ENCODE measurements at places on chromosomes 3 and 15.
A peak's percentile ranks its signal among the peaks of the same experiment; 100 is the strongest.

GRCh38 chr3:129890125-129890524, 3.4 kb downstream of the TMCC1 start:
- DNase-seq = no peak

GRCh38 chr3:140403079-140403478, 274.8 kb upstream of the TRIM42 start:
- no peak for DNase-seq

DNA sequence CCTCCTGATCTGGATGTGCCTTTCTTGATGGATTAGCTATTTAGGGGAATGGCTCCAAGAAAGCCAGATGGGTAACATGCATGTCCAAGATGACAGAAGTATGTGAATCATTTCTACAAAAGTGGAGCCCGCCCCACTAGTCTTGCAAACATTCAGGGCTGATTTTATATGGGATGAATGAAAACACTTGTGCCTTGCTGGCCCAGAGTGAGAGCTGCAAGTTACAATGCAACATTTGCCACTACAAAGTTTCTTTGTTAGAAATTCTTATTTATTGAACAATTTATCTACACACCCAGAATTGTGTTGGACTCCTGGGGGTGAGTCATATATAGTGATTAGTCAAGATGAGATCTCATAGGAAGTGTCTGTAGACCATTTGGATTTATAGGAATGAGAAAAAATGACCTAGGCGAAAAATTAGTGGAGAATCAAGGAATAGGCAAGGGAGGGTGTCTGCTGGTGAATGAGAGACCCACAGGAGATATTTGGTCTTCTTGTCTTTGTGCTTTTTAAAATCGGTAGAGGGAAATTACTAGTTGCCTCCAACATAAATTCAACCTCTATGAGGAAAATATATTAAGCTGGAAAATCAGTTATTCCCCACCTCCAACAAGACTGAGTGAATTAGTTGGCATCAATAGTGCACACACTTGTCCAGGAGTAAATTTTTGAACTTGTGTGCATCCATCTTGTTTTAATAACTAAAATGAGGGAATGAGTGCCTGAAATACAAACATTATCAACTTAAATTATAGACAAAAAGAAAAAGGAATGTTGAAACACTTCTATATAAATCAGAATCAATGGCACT, 53.5 kb upstream of the DCBLD2 start:
- peak; percentile 47 for DNase-seq

GRCh38 chr3:111194048-111194447, 122.4 kb downstream of the NECTIN3 start:
- DNase-seq = no peak

- no peak for DNase-seq
These were observed 58.0 kb upstream of the FURIN start for GRCh38 chr15:90810354-90810753.

- DNase-seq = peak; percentile 71
These were observed 8.3 kb downstream of the EIF2AK4 start for GRCh38 chr15:39942101-39942752.

DNA sequence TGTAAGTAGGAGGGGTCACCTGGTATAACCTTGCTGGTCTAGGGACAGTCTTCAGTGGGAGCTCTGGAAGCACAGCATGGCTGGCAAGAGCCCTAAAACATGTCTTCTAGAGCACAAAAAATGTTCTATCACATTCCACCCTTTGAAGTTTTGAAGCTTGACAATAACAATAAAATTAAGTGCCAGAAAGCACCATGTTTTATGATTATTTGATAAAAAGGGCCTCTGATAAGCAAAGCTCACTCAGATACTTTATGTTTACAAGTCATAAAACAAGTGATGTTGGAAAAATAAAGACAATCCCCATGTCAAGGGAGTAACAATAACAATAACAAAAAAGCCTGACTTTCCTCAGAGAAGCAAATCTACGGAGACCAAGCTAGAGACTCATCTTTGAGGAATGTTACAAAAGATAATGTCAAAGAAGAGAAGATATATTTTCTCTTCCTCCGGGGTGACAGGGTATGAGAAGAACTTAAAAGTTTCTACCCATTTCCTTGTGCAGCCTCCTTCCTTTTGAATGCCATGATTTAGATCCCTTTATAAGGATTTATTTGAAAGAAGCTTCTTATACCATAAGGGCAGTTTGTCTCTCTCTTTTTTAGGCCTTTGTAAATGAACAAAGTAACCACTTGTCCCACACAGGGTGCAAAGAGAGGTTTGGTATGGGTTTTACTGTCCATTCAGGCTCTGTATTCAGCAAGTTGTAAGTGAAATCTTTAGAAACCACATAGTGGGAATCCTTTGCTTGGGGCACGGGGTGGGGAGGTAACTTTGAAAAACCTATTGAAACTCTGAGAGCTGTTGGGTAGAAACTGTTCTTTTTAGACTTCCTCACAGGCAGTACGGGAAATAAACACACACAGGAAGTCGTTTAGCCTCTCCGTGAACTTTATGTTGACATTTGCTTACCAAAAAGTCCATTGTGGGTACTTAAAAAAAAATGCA, 109.6 kb upstream of the RBMS3 start:
- peak; percentile 77 for DNase-seq

DNA sequence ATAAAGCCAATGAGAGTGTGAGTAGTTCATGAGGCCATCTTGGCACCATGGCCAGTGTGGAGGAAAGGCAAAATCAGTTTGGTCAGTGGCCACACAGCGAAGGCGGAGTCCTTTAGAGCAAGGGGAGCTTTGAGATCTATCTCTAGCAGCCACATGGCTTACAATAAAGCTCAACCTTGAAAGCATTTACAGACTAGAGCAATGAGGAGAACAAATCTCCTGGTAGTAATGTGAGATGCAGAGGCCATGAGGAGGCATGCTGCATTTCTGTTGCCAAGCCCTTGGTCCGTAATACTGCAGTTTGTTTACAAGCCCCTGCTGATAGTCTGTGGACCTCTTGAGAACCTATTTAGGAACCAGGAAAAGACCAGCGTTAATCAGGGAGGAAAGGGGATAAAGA, 381.5 kb upstream of the C2CD4B start:
- DNase-seq = no peak

GRCh38 chr3:150582620-150583019, 20.5 kb upstream of the SELENOT start:
- no peak for DNase-seq

- peak; percentile 40 for DNase-seq
These were observed 159.3 kb downstream of the IL1RAP start for GRCh38 chr3:190673148-190673547.

DNA sequence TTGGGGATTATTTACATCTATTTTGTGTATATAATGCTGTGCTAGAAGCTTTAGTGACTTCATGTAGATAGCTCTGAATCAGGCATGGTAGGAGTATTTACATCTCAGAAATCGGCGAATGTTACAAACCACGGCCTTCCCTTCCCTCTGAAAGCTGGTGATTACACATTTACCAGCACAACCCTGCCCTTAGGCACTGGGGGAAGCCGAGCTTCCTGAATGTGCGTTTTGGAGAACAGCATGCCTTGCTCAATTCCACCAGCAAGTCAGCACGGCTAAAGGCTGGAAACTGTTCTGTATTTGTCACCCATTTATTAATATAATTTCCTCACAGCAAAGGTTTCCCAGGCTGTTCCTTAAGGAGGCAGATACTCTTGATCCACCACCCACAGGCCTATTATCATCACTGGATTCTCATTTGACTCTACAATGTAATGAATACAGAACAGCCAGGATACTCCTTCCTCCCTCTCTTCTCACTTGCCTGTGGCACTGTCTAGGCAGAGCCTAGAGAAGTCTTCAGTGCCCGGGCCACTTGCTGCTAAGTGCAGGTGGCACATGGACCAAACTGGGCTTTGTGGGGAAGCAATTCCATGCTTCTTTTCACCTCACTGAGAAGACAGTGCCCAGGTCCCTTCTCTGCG, 55.2 kb upstream of the CACNA2D3 start:
- no peak for DNase-seq

DNA sequence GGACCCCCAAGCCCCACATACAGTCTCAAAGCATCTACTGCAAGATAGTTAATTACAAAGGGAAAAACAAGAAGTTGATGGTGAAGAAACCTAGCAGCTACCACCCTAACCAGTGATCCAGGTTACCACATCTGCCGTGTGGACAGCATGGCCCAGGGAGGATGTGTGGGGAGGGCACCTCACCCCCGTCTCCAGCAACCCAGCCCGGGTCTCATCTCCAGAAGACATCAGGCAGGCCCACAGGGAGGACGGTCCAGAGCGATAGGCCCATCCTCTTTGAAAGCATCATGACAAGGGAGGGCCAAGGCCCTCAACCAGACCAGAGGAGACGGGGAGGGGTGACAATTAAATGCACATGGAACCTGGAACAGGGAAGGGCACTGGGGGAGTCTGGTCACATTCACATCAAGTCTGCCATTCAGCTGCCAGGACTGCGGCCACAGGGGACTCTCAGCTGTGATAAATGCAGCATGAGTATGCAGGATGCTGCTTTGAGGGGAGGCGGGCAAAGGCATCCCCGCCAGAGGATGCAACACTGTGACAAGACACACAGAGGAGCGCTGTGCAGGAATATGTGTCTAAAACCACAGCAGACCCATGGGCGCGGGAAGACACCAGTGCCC, 18.8 kb downstream of the ZXDC start:
- DNase-seq = no peak

- DNase-seq = no peak
These were observed 574.9 kb downstream of the DIPK2A start for GRCh38 chr3:144546539-144546938.

DNA sequence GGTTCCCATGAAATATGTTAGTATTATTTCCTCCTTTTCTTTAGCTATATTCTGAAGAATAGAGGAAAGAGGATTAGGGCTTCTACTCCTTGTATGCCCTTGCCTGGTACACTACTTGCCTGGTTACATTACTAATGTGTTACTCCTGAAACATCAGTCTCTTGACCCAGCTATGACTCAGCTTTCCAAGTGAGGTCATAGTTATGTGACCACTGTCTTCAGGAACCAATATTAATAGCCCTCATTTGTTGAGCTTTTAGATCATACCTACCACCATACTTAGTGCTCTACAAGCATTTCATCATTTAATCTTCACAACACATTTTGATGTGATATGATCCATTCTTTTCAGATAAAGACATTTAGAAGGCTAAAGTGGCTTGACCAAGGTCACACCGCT, 60.3 kb downstream of the CMSS1 start:
- peak; percentile 92 for DNase-seq

GRCh38 chr3:3200632-3201212, 21.2 kb upstream of the CRBN start:
- peak; percentile 58 for DNase-seq

- peak; percentile 49 for DNase-seq
These were observed 8.5 kb downstream of the IP6K2 start for GRCh38 chr3:48708481-48708889.

DNA sequence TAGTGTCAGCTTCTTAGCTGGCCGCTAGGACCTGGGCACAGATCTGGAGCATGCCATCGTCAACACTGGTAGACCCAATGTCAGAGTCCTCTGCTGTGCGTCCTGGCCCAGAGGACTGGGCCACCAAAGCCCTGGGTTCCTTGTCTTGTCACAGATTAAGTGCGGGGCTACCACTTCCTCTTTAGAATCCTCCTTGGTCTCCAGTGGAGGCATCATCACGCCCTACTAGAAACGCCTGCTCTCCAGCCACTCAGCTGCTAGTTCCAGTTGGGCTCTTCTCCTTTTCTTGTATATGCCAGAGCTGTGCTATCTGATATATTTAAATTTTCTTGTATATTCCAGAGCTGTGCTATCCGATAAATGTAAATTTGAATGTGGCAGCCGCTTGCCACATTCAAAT, 11.2 kb downstream of the PPCDC start:
- DNase-seq = no peak

GRCh38 chr3:9135930-9136525, 113.4 kb downstream of the SRGAP3 start:
- DNase-seq = no peak

DNA sequence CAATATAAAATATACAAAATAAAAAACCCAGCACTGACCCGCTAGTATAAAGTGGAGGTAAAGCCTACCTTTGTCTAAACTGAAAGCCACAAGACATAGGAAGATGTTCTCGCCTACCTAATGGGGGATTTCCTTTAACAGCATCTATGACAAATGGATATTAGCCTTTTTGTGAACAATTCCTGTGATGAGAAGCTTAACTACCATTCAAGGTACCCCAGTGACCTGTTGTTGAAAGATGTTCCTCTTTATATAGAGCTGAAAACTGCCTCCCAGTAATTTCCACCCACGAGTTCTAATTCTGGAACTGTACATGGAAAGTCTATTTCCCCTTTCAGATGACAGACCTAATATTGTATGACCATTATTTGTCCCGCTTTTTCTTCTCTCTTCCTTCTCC, 109.8 kb upstream of the RASGRP1 start:
- no peak for DNase-seq

GRCh38 chr3:72702997-72703396, 145.2 kb downstream of the SHQ1 start:
- no peak for DNase-seq

GRCh38 chr3:148881286-148881685, 16.2 kb downstream of the CPA3 start:
- DNase-seq = peak; percentile 61

DNA sequence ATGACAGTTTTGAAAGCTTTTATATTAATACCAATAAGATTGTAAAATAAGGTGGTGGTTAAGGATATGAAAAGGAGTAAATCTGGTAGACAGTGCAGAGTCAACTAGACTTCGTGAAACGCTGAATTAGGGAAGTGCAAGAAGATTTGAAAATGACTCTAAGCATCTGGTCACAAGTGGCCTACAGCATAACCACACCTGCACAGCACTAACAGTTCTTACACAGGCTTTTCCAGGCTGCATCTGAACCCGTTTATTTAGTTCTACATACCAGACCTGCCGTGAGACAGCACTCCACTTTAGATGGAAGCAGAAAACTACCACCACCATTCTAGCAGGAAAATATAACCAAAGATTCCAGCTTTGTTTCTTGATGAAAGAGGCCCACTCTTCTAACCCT, 1.9 kb downstream of the DMXL2 start:
- no peak for DNase-seq

GRCh38 chr3:123449102-123449996, 459 bp upstream of the ADCY5 start:
- DNase-seq = peak; percentile 17

DNA sequence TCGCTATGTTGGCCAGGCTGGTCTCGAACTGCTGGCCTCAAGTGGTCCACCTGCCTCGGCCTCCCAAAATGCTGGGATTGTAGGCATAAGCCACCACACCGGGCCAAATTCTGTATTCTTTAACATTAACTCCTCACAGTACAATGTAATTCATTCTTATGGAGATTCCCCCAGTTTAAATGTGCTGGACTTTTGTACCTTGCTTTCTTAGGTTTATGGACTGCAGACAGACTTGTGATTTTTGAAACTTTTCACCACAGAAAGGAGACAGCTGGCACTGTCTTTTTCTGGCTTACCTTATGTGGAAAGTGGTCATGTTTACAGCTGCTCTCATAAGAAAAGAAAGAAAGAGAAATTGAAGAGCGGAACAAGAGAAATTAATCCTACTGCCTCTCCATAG, 103.8 kb downstream of the IQCH start:
- DNase-seq = no peak

DNA sequence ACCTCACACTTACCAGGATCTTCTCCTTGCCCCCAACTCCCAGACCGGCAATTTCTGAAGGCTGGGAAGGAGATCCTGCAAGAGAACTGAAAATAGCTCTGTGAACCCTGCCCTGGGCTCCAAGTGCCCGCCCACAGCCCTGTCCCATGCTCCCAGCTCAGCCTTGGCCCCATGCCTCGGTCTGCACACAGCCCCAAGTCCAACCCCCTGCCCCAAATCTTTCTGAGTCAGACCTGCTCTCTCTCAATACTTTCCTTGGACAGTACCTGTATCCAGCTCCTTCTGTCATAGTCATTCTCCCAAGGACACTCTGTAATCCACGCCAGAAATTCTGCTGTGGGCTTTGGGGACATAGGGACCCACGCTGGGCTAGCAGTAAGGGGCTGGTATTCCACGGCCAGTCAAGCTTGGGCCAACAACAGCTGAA, 6.3 kb upstream of the SMAD3 start:
- no peak for DNase-seq

Data from fibroblast of skin of back (primary cell).